ENCODE measurements at places on chromosomes 2 and 18. TPM values are rescaled to one million over a fixed set of nuclear protein-coding genes. Genes with fewer than 3 reads are reported as not detected.

GRCh38 chr2:232476791-232477190, 10.8 kb downstream of the ECEL1 start:
- no peak overlapping the region for H3K4me3 ChIP-seq
- no peaks in the 10 kb centered on the region for H3K4me1 ChIP-seq
- DNase-seq = no peak
- no peaks in the 10 kb centered on the region for H3K36me3 ChIP-seq

DNA sequence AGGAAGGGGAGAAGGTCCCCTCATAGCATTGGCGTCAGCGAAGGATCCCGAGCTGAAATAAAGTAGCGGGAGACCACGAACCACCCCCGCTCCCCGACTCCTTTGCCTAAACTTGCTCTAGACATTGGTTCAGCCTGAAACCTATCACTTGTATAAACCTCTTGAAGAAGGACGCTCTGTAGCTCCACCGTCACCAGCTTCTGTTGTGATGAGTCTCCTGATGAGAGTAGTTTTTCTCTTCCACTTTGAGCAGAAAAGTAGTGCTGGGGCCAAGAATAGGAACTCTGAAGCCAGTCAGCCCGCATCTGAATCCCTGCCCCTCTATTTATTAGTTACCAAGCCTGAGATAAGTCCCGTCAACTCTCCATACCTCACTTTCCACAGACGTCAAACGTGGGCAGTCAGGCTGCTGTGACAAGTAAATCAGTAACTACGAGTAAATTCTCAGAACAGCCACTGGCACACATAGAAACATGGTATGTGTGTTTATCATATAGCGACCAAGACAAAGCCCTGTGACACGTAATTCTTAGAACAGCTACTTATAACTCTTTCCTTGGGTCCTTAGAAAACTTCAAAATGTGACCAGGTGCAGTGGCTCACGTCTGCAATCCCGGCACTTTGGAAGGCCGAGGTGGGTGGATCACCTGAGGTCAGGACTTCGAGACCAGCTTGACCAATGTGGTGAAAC, 61.7 kb downstream of the CD226 start:
- H3K36me3 ChIP-seq = no peaks in the 10 kb centered on the region
- no peak overlapping the region for H3K4me3 ChIP-seq
- no peak for DNase-seq
- no peaks in the 10 kb centered on the region for H3K27me3 ChIP-seq
- no peaks in the 10 kb centered on the region for H3K4me1 ChIP-seq

GRCh38 chr2:227871375-227871791, at the start of gene DAW1:
Gene DAW1, plus strand, starts transcription at chr2:227871631. Its CDS starts 59 bp downstream, at chr2:227871690.
- H3K27me3 ChIP-seq = no peaks in the 10 kb centered on the region
- H3K27ac ChIP-seq = peak within 1 kb of the TSS; percentile 76
- no peak for DNase-seq
- no peaks in the 10 kb centered on the region for H3K36me3 ChIP-seq
- H3K4me3 ChIP-seq = peak within 1 kb of the TSS; percentile 73
- H3K4me1 ChIP-seq = peaks cover 21% of the 10 kb centered on the region

GRCh38 chr2:239611222-239611795, 210.5 kb upstream of the HDAC4 start:
- no peaks in the 10 kb centered on the region for H3K4me1 ChIP-seq
- H3K4me3 ChIP-seq = no peak overlapping the region
- no peak overlapping the region for H3K27ac ChIP-seq
- no peaks in the 10 kb centered on the region for H3K27me3 ChIP-seq
- DNase-seq = no peak

DNA sequence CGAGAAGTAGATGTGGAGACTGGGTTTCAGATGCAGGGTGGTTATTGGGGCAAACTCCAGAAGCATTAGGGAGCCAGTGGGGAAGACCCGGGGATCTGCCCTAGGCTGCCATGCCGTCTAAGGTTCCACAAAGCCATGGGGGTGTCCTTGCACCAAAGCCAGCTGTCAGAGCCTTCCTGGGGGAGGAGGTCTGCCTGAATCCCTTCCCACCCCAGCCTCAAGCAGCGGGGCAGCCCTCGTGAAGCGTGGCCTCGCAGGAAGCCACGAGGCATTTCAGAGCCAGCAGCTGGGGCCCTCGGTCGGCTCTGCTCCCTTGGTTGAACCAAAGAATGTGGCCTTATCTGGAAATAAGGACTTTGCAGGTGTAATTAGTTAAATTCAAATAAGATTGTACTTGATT, 51.2 kb upstream of the UBE2F start:
- H3K27me3 ChIP-seq = no peaks in the 10 kb centered on the region
- H3K4me1 ChIP-seq = peaks cover 35% of the 10 kb centered on the region
- peaks cover 9% of the 10 kb centered on the region for H3K36me3 ChIP-seq
- DNase-seq = no peak
- H3K4me3 ChIP-seq = no peak overlapping the region

GRCh38 chr2:176461098-176461808, 192.0 kb downstream of the MTX2 start:
- no peaks in the 10 kb centered on the region for H3K27me3 ChIP-seq
- H3K4me1 ChIP-seq = peaks cover 10% of the 10 kb centered on the region
- no peaks in the 10 kb centered on the region for H3K36me3 ChIP-seq
- no peak for DNase-seq
- no peak overlapping the region for H3K27ac ChIP-seq

DNA sequence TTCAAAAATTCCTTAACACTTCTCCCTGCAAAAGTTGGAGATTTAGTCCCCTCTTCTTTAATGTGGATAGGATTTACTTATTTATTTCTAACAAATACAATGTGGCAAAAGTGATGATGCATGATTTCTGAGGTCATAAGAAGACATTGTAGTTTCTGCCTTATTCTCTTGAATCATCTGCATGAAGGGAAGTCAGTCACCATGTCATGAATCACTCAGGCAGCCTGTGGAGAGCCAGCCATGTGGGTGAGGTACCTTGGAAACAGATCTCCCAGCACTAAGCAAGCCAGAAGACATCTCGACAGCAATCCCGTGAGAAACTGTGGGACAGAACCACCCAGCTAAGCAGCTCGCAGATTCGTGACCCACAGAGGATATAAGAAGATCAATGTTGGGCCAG, 2.7 kb upstream of the ZC3H8 start:
- H3K36me3 ChIP-seq = no peaks in the 10 kb centered on the region
- no peak overlapping the region for H3K4me3 ChIP-seq
- DNase-seq = no peak
- H3K4me1 ChIP-seq = peaks cover 7% of the 10 kb centered on the region
- no peaks in the 10 kb centered on the region for H3K27me3 ChIP-seq

DNA sequence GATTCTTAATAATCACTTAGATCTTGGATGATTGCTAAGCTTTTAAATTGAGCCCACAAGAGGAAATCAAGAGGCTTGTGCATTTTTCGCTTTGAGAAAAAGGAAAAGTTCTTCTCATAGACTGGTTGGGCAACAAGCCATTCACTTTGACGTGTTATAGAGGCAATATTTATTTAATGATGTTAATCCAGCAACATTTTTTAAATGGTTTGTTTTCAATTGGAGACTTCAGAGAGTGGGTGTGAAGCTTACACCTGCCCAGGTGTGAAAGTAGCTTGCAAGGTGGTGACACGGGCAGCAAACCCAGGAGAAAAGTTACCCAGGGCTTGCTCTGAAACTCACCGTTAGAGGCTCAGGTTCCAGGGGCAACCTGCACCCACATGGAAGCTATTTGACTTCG, 858.9 kb downstream of the GALR1 start:
- no peaks in the 10 kb centered on the region for H3K4me1 ChIP-seq
- H3K27ac ChIP-seq = no peak overlapping the region
- no peaks in the 10 kb centered on the region for H3K36me3 ChIP-seq
- no peak for DNase-seq

- no peak for DNase-seq
- H3K36me3 ChIP-seq = no peaks in the 10 kb centered on the region
- H3K27me3 ChIP-seq = no peaks in the 10 kb centered on the region
- H3K4me3 ChIP-seq = no peak overlapping the region
- H3K4me1 ChIP-seq = peaks cover 8% of the 10 kb centered on the region
Observed at GRCh38 chr2:215729985-215730620, 283.2 kb downstream of the MREG start.

Gene ZNF892
- total RNA-seq = 7.6 TPM

Gene TBR1
- not detected for total RNA-seq

Gene HNMT
- total RNA-seq = 67.2 TPM
